Activated CD4-positive, alpha-beta T cell treated with anti-CD3 and anti-CD28 coated beads, Interleukin-2, amount 10 ng/mL, durations not matched to agents 24 days and 14 days (primary cell): ENCODE measurements at places on chromosomes 13 and 19. TPM values are rescaled to one million over a fixed set of nuclear protein-coding genes. Genes with fewer than 3 reads are reported as not detected.
A peak's percentile ranks its signal among the peaks of the same experiment; 100 is the strongest.

DNA sequence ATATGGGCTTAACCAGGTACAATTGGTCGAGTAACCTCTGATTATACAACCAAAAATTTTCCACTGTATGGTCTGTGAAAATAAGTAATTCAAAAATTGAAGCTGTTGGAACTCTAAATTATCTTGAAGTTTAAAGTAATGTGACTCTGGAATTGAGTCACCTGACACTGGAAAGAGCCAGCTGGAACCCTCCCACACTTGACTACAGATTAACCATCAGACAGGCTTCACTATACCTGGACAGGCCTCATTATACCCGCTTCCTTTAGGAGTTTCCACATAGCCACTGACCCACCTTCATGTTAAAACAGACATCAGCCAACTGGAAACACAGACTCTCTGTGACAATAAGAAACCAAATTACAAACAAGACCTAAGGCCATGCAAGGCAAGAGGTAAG, 1.3 kb downstream of the ZNF433 start:
- no peaks in the 10 kb centered on the region for H3K4me1 ChIP-seq
- no peak overlapping the region for H3K27ac ChIP-seq
- no peak for DNase-seq
- no peak overlapping the region for H3K4me3 ChIP-seq
- no peaks in the 10 kb centered on the region for H3K27me3 ChIP-seq
- H3K36me3 ChIP-seq = peaks cover 3% of the 10 kb centered on the region

DNA sequence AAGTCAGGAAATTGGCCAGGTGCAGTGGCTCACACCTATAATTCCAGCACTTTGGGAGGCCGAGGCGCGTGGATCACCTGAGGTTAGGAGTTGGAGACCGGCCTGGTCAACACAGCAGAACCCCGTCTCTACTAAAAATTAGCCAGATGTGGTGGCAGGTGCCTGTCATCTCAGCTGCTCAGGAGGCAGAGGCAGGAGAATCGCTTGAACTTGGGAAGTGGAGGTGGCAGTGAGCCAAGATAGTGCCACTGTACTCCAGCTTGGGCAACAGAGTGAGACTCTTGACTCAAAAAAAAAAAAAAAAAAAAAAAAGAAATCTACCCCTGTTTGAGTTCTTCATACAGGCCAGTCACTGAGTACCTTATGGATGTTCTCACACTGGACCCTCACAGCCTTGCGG, 42.0 kb downstream of the SLC15A1 start:
- H3K27me3 ChIP-seq = peaks cover 5% of the 10 kb centered on the region
- H3K4me3 ChIP-seq = no peak overlapping the region
- no peak overlapping the region for H3K27ac ChIP-seq
- peaks cover 6% of the 10 kb centered on the region for H3K4me1 ChIP-seq

- no peak overlapping the region for H3K27ac ChIP-seq
- no peak overlapping the region for H3K4me3 ChIP-seq
- H3K36me3 ChIP-seq = no peaks in the 10 kb centered on the region
- DNase-seq = no peak
- peaks cover 10% of the 10 kb centered on the region for H3K4me1 ChIP-seq
- peaks cover 26% of the 10 kb centered on the region for H3K27me3 ChIP-seq
Measured at GRCh38 chr13:111006506-111007031, 91.7 kb upstream of the ANKRD10 start.

- peaks cover 3% of the 10 kb centered on the region for H3K36me3 ChIP-seq
- H3K27me3 ChIP-seq = peaks cover 10% of the 10 kb centered on the region
- DNase-seq = no peak
- H3K4me3 ChIP-seq = no peak overlapping the region
Measured at GRCh38 chr19:35430409-35431144, 17.5 kb upstream of the FFAR2 start.

DNA sequence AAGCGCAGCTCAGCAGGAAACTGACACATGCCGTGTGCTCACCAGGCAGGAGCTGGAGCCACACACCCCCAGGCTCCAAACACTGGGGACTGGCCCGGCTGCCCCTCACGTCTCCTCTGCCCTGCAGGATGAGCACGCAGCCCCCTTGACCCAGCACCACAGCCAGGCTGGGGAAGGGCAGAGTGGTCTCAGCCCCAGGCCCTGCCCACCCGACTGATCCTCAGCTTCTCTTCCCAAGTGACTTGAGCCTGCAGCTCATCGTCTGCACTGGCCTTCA, 20.3 kb downstream of the GRTP1 start:
- DNase-seq = no peak
- H3K27ac ChIP-seq = no peak overlapping the region
- H3K4me3 ChIP-seq = no peak overlapping the region

DNA sequence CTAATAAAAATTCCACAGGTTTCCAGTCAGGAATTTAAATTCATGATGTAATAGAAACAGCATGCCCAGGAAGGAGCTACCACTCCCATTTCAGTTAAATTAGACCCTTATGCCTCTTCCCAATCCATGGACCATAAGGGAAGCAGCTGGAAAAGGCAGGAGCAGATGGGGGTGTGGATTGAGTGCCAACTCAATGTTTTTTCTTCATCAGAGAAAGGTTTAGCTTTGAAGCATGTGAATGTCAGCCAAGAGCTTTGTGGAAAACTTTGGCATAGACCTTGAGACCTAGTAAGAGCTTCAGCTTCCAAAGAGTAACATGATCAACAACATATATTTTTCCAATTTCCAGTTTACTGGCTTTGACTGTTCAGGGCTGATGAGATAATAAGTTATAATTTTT, 2139.9 kb downstream of the PCDH9 start:
- no peaks in the 10 kb centered on the region for H3K4me1 ChIP-seq
- no peaks in the 10 kb centered on the region for H3K27me3 ChIP-seq
- H3K4me3 ChIP-seq = no peak overlapping the region
- DNase-seq = no peak
- no peaks in the 10 kb centered on the region for H3K36me3 ChIP-seq
- no peak overlapping the region for H3K27ac ChIP-seq

- no peak overlapping the region for H3K27ac ChIP-seq
- H3K36me3 ChIP-seq = no peaks in the 10 kb centered on the region
- no peaks in the 10 kb centered on the region for H3K27me3 ChIP-seq
- no peak overlapping the region for H3K4me3 ChIP-seq
- H3K4me1 ChIP-seq = no peaks in the 10 kb centered on the region
- DNase-seq = no peak
Measured at GRCh38 chr19:30609656-30610270, 237.6 kb downstream of the ZNF536 start.

DNA sequence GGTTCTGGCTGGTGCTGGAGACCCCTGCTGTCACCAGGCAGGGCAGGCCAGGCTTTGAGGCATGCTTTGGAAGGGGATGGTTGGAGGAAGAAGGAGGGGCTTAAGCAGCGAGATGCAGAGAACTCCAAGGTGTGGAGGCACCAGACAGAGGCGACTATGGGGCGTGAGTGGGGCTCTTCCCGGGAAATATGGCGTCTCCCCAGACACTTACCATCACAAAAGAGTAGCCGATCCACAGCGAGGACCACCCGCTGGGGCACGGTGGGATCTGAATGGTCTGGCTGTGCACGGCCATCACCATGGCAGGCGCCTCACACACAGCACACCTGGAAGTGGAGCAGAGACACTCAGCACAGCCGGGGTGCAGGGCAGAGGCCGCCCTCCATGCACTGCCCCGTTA, 151.9 kb downstream of the COL4A1 start:
- H3K4me3 ChIP-seq = no peak overlapping the region
- H3K27me3 ChIP-seq = no peaks in the 10 kb centered on the region
- no peak overlapping the region for H3K27ac ChIP-seq
- DNase-seq = no peak
- no peaks in the 10 kb centered on the region for H3K36me3 ChIP-seq

DNA sequence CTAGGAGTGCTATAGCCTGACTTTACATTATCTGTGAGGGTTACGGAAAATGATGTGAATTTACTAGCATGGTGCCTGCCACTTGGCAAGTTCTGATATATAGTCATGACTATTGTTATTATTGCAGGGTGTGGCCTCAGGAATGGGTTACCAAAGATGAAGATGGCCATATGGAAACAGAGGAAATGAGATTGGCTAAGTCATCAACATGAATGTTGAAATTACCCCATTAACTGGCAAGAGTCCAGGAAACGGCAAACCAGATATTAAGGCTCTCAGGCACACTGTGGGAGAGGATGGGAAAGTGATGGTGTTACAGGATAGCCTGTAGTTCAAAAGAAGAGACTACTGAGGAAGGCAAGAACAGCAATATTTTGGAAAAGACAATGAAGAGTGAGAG, 183.3 kb downstream of the KCNRG start:
- H3K27me3 ChIP-seq = peaks cover 31% of the 10 kb centered on the region
- H3K4me3 ChIP-seq = no peak overlapping the region
- H3K36me3 ChIP-seq = no peaks in the 10 kb centered on the region
- no peaks in the 10 kb centered on the region for H3K4me1 ChIP-seq

- no peaks in the 10 kb centered on the region for H3K36me3 ChIP-seq
- no peak overlapping the region for H3K4me3 ChIP-seq
- peaks cover 39% of the 10 kb centered on the region for H3K27me3 ChIP-seq
- no peak overlapping the region for H3K27ac ChIP-seq
- H3K4me1 ChIP-seq = peaks cover 2% of the 10 kb centered on the region
Measured at GRCh38 chr13:52743988-52744387, 4.4 kb upstream of the CNMD start.

DNA sequence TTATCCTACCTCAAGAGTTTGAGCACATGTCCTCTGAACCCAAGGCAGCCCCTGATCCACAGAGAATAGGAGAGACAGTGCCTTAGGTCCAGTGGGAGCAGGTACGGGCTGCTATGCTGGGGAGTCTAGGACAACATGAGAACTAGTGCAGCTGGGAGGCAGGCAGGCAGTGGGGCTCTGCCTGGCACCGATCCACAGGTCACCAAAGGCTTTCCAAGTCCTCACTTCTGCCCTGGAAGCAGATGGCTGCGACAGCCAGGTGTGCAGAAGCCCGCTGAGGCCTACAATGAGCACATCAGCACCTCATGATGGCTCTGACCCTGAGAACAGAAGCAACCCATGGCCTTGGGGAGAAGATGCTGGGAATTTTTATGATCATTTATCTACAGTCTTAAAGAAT, 29.8 kb upstream of the EPHX3 start:
- H3K4me1 ChIP-seq = no peaks in the 10 kb centered on the region
- no peaks in the 10 kb centered on the region for H3K27me3 ChIP-seq
- H3K27ac ChIP-seq = no peak overlapping the region
- no peak for DNase-seq
- H3K4me3 ChIP-seq = no peak overlapping the region

- no peak overlapping the region for H3K27ac ChIP-seq
- H3K27me3 ChIP-seq = peaks cover 16% of the 10 kb centered on the region
- H3K4me3 ChIP-seq = no peak overlapping the region
- H3K4me1 ChIP-seq = no peaks in the 10 kb centered on the region
- H3K36me3 ChIP-seq = no peaks in the 10 kb centered on the region
Measured at GRCh38 chr13:39250440-39250839, 212.2 kb downstream of the NHLRC3 start.

- H3K27me3 ChIP-seq = peaks cover 54% of the 10 kb centered on the region
- H3K4me1 ChIP-seq = peaks cover 22% of the 10 kb centered on the region
- H3K27ac ChIP-seq = peak overlapping the region; percentile 27
- no peaks in the 10 kb centered on the region for H3K36me3 ChIP-seq
- DNase-seq = peak; percentile 72
Measured at GRCh38 chr13:42574435-42575311, 721 bp downstream of the TNFSF11 start.

DNA sequence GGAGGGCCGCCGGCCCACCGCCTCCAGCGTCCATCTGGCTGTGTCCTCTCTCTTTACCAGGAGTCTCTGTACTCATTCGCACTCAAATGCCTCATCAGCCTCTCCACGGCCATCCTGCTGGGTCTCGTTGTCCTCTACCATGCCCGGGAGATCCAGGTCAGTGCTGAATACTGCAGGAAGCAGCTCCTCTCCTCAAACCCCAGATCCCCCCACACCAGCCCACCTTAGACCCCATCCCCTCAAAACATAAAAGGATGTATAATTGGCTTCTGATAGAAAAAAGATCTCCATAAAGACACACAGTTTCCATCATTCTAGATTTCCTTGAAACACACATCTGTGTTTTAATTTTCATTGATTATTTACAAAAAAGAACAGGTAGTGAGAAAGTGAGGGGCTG, 8.1 kb downstream of the KCNN1 start:
- no peaks in the 10 kb centered on the region for H3K36me3 ChIP-seq
- H3K27ac ChIP-seq = no peak overlapping the region
- no peaks in the 10 kb centered on the region for H3K4me1 ChIP-seq
- peaks cover 10% of the 10 kb centered on the region for H3K27me3 ChIP-seq
- no peak overlapping the region for H3K4me3 ChIP-seq

GRCh38 chr19:58538257-58539168, 5.4 kb upstream of the TRIM28 start:
- H3K36me3 ChIP-seq = no peaks in the 10 kb centered on the region
- peak overlapping the region; percentile 79 for H3K4me3 ChIP-seq
- peak; percentile 81 for DNase-seq
- H3K27ac ChIP-seq = peak overlapping the region; percentile 41
- H3K4me1 ChIP-seq = peaks cover 13% of the 10 kb centered on the region
- peaks cover 20% of the 10 kb centered on the region for H3K27me3 ChIP-seq

GRCh38 chr13:105165449-105166125, 1369.9 kb downstream of the EFNB2 start:
- no peak overlapping the region for H3K27ac ChIP-seq
- H3K36me3 ChIP-seq = no peaks in the 10 kb centered on the region
- no peaks in the 10 kb centered on the region for H3K4me1 ChIP-seq
- H3K27me3 ChIP-seq = no peaks in the 10 kb centered on the region
- no peak overlapping the region for H3K4me3 ChIP-seq
- DNase-seq = no peak

GRCh38 chr13:68597641-68598040, 1367.5 kb upstream of the PCDH9 start:
- no peak overlapping the region for H3K27ac ChIP-seq
- no peaks in the 10 kb centered on the region for H3K36me3 ChIP-seq
- no peaks in the 10 kb centered on the region for H3K4me1 ChIP-seq
- no peaks in the 10 kb centered on the region for H3K27me3 ChIP-seq

SERTAD3 gene
- total RNA-seq = 10.8 and 12.5 TPM in 2 replicates

ZNF470 gene
- total RNA-seq = 1.8 and 2.0 TPM in 2 replicates

CAPS gene
- total RNA-seq = 4.0 and 4.1 TPM in 2 replicates

MBD3L3 gene
- not detected in 2 replicates for total RNA-seq

HIPK4 gene
- total RNA-seq = not detected in 2 replicates

INAFM1 gene
- total RNA-seq = 10.6 and 11.0 TPM in 2 replicates

ZNF527 gene
- 3.5 and 4.9 TPM in 2 replicates for total RNA-seq

RNF225 gene
- total RNA-seq = 0.54 and 1.1 TPM in 2 replicates

LILRB1 gene
- 0.33 TPM in 1 of 2 replicates, not detected in the other for total RNA-seq

KLK15 gene
- total RNA-seq = not detected in 2 replicates

LIM2 gene
- total RNA-seq = 0.24 TPM in 1 of 2 replicates, not detected in the other

ERF gene
- 71.6 and 82.3 TPM in 2 replicates for total RNA-seq

ERICH4 gene
- not detected in 2 replicates for total RNA-seq

MUC16 gene
- total RNA-seq = not detected in 2 replicates

CA11 gene
- total RNA-seq = 10.9 and 12.5 TPM in 2 replicates

KLK14 gene
- 0.91 and 1.1 TPM in 2 replicates for total RNA-seq
